ENCODE measurements at places on chromosomes 16 and 17. TPM values are rescaled to one million over a fixed set of nuclear protein-coding genes. Genes with fewer than 3 reads are reported as not detected.

The ABCC11 gene
- not detected for total RNA-seq

The TEKT1 gene
- not detected for total RNA-seq

The TRAPPC1 gene
- 173 TPM for total RNA-seq

The EMP2 gene
- 5.7 TPM for total RNA-seq

The SCGB1C2 gene
- total RNA-seq, result not detected

The SLC39A11 gene
- total RNA-seq, result 23.8 TPM

The CD79B gene
- total RNA-seq, result 113 TPM

The MGAT5B gene
- not detected for total RNA-seq

The SDR42E2 gene
- not detected for total RNA-seq

The CAMKK1 gene
- total RNA-seq, result 0.58 TPM

The RCVRN gene
- total RNA-seq, result 0.13 TPM

The DRC7 gene
- total RNA-seq, result 0.44 TPM

The PARN gene
- 39.4 TPM for total RNA-seq

The FKBP10 gene
- 3.8 TPM for total RNA-seq

The CCL17 gene
- total RNA-seq, result 39.5 TPM

The GPR179 gene
- total RNA-seq, result not detected

The FAM117A gene
- total RNA-seq, result 21.2 TPM

The CETP gene
- 0.77 TPM for total RNA-seq

The UTP4 gene
- 80.9 TPM for total RNA-seq

The NLE1 gene
- 39.1 TPM for total RNA-seq

The SEPTIN12 gene
- not detected for total RNA-seq

The EVI2A gene
- total RNA-seq, result 22.9 TPM

The LRRC37A2 gene
- total RNA-seq, result 5.6 TPM

The PLD6 gene
- total RNA-seq, result 15.4 TPM

The PHF23 gene
- 34.0 TPM for total RNA-seq

The HOXB9 gene
- 0.16 TPM for total RNA-seq

The PTX4 gene
- total RNA-seq, result not detected

The ASGR1 gene
- total RNA-seq, result not detected

The MYH13 gene
- 0.03 TPM for total RNA-seq

The PRKCB gene
- 158 TPM for total RNA-seq

The CDK3 gene
- 5.3 TPM for total RNA-seq

The MLST8 gene
- total RNA-seq, result 73.7 TPM

The TP53TG3F gene
- total RNA-seq, result not detected

The MYH8 gene
- not detected for total RNA-seq

The NATD1 gene
- 0.33 TPM for total RNA-seq

The CCL15 gene
- not detected for total RNA-seq

The MEAK7 gene
- total RNA-seq, result 8.5 TPM

Measured in GM12878 (cell line).